ENCODE measurements at places on chromosomes 5 and 9. TPM values are rescaled to one million over a fixed set of nuclear protein-coding genes. Genes with fewer than 3 reads are reported as not detected.

SLC25A48 gene
- not detected for total RNA-seq

ACOT12 gene
- total RNA-seq: not detected

IFNK gene
- not detected for total RNA-seq

- no peak for DNase-seq
Observed at GRCh38 chr5:5788793-5789192, 366.3 kb downstream of the ICE1 start.

GRCh38 chr5:17189381-17190036 lies 27.9 kb upstream of the BASP1 start:
- peak; percentile 82 for DNase-seq

DNA sequence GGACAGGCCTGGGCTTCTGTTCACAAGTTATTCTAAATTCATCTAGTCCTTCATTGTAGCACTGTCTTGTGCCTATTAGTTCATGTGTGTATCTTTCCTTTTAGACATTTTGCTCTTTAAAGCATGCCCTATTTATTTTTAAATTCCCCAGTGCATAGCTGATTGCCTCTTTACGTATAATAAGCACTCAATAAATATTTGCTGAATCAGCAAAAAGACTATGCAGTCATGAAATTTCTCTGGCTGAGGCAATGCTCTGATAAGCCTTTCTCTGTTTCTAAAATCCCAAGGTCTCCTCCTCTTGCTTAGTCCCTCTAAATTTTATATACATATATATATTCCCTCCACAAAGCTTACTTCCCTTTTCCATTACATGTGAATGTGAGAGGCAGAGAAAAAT lies 315.9 kb upstream of the PCSK5 start:
- DNase-seq: no peak

DNA sequence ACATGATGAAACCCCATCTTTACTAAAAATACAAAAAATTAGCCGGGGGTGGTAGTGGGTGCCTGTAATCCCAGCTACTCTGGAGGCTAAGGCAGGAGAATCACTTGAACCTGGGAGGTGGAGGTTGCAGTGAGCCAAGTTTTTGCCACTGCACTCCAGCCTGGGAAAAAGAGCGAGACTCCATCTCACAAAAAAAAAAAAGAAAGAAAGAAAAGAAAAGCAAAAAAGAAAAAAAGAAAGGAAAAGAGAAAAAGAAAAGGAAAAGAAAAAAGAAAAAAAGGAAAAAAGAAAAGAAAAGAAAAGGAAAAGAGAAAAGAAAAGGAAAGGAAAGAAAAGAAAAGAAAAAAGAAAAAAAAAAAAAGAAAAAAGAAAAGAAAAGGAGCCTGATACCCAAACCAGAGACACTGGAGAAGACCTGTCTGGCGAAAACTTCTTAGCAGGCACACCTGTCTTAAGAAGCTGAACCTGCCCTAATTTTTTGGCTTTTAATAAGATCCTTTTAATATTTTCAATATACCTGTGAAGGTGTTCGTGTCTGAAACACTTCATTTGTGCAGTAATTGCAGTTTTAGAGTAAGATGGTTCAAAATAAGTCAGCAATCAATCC lies 164.7 kb upstream of the IRX2 start:
- DNase-seq: no peak

DNA sequence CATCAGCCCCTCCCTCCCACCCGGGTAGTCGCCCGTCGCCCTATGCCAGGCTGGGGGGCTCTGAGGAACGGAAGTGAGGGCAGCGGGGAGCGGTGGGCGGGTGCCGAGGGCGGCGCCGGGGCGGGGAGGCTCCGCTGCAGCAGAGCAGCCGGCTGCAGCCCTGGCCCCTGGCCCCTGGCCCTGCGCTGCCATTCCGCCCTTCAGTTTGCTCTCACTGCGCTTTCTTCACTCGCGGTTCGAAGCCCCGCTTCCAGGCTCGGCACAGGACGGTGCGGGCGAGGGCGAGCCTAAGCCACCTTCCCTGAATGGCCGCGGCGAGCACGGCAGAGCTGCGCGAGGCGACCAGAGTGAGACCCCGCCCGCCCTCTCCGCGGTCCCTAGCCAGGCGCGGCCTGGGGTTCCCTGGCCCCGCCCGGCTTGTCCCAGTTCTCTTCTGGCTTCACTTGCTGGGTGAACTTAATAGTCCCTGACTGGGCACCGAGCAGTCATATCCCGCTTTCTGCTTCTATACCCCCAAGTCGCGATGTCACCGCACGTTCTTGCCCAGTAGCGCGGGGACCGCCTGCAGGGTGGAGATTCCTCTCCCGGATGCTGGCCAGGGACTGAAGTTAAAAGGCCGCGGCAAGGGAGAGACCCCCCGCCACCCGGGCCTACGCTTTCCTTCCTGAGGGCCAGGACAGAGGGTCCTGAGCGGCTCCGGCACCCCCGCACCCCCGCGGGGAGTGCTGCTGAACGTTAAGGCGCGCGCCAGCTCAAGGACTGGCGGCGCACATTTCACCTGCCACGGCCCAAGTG lies 623 bp upstream of the TRIM36 start:
- DNase-seq: peak; percentile 50

DNA sequence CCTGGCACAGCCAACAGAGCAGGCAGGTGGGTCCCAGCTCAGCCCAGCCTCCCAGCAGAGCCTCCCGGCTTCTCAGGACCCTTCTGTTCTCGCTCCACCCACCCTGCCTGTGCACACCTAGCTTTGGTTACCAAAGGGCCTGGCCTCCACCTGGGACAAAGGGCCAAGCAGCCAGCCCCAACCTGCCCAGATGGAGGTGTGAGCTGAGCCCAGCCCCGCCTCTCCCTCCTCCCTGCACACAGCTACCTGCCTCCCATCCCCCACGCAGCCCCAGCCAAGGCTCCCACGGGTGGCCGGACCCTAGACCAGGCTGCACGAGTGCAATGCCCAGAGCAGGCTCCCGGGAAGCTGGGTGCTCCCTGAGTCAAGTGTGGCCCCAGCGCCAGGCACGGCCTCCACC lies 5.6 kb downstream of the TPRN start:
- DNase-seq: no peak

GRCh38 chr5:57417971-57418370 lies 64.6 kb downstream of the ACTBL2 start:
- no peak for DNase-seq

DNA sequence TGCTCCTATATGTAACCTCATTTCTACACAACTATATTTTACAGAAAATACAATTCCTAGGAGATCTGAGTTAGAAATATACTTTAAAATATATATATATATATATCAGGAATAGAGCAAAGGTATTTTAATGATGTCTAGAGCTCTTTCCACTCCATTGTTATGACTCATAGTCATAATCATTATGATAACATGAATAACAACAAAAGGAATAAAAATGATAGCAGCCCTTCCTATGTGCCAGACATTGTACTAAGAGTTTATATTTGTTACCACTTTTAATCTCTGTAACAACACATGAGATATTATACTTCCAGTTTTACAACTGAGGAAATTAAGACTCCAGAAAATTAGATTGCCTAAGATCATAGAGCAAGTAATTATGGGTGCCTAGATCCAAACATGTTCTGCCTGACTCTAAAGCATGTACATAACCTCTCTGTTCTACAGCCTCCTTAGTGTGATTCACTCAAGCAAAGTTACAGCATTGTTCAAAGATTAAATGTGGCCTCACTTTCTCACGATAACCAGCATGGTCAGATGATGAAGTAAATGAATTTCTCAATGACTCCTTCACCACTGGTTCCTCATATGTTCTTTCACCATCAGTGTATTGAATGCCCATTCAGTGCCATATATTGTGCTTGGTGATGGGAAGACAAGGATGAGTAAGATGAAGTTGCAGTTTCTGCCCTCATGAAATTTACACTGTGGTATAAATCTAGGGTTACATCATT lies 452.1 kb downstream of the EFNA5 start:
- no peak for DNase-seq

GRCh38 chr9:33778700-33779351 lies 16.5 kb upstream of the PRSS3 start:
- DNase-seq: no peak

- DNase-seq: no peak
Observed at GRCh38 chr9:36575411-36575882, 2.8 kb downstream of the MELK start.

- peak; percentile 45 for DNase-seq
Observed at GRCh38 chr5:168747987-168748777, 169.0 kb upstream of the PANK3 start.
